ENCODE measurements at places on chromosomes 1 and 21.

DNA sequence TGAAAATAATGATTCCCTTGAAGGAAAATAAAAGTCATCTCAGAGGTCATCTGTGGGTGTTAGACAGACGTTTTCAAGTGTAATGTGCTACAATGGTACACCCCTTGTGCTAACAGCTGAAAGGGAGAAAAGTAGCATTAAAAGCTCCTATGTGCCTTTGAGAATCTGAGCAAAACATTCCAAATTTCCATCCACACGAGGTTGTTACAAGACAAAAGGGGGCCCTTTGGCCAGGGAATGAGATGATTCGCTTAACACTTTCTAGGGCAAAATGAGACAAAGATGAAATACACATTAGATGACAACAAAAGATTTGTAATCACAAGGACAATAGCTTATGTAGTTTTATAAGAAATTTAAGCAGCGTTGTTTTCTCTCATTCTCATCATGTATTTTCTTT lies 303.6 kb downstream of the LMX1A start:
- DNase-seq = no peak

DNA sequence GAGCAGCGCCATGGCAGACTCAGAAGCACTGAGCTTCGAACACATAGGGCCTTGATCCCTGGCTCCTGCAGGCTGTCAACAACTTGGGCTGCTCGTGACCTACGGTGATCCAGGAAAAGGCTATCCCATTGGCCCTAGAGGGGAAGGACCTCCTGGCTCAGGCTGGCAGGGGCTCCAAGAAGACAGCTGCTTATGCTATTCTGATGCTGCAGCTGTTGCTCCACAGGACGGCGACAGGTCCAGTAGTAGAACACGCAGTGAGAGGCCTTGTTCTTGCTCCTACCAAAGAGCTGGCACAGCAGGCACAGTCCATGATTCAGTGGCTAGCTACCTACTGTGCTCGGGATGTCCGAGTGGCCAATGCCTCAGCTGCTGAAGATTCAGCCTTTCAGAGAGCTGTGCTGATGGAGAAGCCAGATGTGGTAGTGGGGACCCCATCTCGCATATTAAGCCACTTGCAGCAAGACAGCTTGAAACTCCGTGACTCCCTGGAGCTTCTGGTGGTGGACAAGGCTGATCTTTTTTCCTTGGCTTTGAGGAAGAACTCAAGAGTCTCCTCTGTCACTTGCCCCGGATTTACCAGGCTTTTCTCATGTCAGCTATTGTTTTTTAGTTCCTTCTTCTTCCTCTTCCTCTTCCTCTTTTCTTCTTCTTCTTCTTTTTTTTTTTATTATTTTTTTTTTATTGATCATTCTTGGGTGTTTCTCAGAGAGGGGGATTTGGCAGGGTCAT lies 18.9 kb downstream of the ITLN2 start:
- DNase-seq = no peak

DNA sequence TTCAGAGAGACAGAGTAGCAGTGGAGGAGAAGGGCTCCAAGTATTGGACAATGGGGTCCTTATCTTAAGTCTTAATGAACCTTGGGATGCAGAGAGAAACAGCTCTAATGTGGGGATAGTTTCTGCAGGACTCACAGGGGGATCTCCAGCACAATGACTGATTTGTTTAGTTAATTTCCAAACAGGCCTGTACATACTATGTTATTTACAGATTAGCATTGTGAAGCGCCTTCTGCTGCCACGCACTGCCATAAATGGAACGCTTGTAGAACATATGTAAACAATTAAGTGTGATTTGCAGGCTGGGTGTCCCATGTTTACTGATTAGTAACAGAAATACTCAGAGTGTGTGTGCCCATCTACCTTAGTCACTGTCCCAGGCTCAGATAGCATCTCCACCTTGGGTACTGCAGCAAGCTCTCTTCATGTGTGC lies 56.1 kb downstream of the NTPCR start:
- DNase-seq = peak; percentile 48

- DNase-seq = no peak
Observed at GRCh38 chr1:171126504-171126903, 35.8 kb downstream of the FMO3 start.

GRCh38 chr1:30914587-30914922 lies 6.0 kb upstream of the SDC3 start:
- DNase-seq = no peak

DNA sequence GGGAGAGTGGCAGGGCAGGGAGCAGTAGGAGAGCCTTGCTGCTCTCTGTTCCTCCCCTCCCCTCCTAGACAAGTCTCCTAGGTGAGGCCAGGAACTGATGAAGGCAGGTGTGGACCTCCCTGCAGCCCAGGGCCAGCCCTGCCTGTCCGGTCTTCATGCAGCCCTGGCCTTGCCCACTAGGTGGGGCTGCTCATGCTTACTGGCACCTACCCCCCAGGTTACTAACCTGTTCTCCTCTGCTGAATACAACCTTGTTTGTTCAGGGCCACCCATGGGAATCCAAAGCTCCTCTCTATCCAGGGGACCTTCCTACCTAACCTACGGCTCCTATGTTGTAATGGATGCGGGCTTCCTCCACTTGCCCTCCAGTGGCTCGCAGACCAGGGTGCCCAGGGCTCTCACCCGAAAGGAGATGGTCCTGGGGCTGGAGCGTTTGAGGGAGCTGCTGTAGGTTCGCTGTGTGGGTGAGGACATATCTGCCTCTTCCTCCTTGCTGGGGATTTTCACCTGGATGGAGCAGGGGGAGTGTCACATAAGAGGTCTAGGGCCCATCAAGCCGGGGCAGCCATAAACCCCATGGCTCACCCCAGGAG lies 7.9 kb upstream of the TNNT2 start:
- DNase-seq = peak; percentile 20

DNA sequence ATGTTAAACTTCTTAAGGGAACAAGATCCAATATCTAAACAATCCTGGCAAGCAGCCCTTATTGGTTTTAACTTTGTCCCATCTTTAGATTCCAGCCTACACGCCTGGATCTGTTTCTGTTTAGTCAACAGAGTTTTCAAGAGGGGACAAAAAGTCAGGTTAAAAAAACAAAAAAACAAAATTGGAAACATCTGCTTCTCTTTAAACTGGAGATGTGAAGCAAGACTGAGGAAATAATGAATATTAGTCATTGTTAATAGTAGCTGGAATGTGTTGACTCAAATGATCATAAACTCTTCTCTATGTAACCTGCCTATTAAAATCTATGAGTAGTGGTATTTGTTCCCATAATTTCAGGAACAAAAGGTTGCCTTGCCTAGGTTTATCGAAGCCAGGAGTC lies 55.0 kb downstream of the NID1 start:
- peak; percentile 91 for DNase-seq

GRCh38 chr1:165501970-165502348 lies 41.8 kb upstream of the LRRC52 start:
- DNase-seq = peak; percentile 14

DNA sequence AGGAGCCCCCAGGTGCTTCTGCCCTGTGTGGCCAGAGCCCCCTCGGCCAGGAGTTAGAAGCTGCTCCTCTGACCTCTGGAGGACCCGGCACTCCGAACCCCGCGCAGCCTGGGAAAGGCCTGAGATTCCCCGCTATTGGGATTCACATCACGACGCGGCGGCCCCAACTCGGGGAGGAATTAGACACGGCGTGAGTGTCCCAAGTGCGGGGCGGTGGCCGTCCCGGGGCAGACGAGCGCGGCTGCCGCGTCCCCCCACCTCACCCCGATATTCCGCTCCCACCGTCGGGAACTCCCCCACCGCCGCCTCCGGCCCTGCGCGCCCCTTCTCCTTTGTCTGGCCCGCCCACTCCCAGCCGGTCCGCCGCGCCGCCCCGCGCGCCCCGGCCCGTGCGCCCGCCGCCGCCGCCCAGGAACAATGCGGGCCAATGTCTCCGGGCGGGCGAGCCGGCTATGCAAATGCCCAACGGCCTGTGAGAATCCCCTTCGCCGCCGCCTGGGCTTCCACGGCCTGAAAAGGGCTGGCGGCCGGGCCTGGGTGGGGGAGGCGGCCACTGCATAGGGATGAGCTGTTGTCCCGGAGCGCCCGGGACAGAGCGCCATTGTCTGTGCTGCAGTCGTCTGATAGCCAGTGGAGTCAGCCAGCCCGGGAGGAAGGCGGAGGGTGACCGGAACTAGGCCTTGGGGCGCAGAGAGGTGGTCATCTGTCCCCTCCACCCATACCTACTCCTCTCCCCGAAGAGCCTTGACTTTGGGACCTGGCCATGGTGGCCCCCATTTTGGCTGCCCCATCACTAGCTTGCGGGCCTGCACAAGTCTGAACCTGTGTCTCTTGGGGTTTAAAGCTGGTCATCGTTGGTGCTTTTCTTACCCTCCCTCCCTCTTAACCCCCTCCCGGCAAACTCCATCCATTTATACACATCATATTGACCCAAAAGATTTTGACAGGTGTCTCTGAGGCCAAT lies 19.4 kb downstream of the RHBG start:
- DNase-seq = no peak

DNA sequence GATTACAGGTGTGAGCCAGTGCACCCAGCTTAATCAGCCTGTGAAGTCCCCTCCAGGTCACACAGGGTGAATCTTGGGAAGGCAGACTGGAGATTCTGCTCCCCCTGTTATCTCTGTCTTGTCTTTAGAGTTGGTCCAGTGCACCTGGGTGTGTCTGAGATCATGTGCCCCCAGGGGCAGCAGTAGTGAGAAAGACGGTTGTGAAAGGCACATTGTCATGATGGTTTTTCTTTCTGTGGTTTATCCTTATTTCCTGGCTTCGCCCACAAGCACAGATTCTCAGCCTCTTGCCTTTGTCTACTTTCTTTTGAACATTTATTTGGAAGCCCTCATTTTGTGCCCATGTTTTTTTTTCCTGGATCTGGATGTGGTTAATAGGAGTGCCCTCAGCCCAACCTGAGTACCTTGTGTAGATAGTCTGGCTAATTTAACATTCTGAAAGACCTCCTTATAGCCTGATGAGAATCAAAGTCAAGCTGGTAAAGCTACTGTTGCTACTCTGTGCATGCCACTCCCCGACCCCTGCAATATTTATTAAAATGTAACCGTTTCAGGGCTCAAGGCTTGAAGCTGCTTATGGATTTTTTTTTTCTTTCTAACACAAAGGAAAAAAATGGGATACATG lies 23.7 kb downstream of the UCK2 start:
- peak; percentile 19 for DNase-seq

GRCh38 chr1:7838714-7839113 lies 14.2 kb downstream of the UTS2 start:
- no peak for DNase-seq

GRCh38 chr1:217721692-217722091 lies 90.5 kb downstream of the SPATA17 start:
- DNase-seq = no peak

DNA sequence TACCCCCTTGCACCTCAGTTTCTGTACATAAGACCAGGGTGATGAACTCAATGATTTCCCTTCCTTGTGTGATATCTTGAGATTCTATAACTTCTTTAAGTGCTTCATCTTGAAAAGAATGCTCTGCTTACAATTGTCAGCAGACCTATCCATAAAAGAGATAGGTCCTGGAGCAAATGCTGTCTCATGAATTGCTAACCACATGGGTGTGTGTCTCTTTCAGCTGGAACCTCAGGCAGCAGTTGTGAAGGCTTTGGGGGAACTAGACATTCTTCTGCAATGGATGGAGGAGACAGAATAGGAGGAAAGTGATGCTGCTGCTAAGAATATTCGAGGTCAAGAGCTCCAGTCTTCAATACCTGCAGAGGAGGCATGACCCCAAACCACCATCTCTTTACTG lies 2.8 kb downstream of the IL20 start:
- DNase-seq = no peak

DNA sequence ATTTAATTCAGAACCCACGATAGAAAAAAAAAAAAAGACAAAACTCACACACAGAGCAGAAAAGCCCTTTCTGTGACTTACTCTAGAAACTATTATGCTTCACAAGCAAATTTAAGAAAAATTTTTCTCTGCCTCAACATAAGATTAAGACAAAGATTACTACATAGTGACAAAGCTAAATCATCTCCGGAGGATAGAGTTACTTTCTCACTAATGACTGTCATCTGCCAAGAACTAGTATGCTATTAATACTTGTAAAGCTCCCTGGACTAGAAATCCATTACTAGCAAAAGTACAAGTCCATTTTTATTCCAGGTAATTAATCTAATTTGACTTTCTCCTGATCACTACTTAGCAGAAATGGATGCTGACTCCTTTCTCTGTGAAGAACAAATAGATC lies 25.9 kb downstream of the GREM2 start:
- DNase-seq = no peak

DNA sequence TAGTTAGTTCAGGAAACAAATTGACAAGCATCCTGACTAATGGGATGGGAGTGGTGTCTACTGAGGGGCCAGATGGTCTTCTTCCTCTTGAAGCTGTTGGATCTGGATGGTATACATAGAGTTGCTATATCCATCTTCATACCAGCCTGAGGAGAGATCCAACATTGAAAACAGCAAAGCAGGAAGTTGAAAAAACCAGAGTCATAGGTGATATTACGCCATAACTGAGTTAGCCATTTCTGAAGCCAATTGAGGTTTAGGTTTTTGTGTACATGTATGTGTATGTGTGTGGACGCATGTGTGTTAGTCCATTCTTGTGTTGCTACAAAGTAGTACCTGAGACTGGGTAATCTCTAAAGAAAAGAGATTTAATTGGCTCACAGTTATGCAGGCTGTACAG lies 2.3 kb upstream of the TSPAN2 start:
- DNase-seq = no peak

DNA sequence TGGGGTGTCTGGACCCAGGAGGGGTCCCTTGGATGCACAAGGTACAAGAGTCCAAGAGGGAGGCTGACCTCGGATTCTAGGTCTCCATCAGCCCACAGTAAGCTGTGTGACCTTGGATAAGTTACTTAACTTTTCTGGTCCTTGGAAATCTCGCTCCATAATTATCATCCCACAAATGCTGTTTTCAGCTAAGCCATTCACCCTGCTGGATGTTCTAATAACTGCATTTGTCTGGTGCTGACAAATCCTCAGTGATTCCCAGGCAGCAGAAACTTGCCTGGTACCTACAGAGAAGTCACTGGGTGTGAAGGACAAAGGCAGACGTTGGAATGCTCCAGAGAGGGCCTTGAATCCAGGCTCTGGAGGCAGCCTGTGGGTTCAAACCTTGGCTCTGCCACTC lies 89.7 kb downstream of the IGSF21 start:
- no peak for DNase-seq

DNA sequence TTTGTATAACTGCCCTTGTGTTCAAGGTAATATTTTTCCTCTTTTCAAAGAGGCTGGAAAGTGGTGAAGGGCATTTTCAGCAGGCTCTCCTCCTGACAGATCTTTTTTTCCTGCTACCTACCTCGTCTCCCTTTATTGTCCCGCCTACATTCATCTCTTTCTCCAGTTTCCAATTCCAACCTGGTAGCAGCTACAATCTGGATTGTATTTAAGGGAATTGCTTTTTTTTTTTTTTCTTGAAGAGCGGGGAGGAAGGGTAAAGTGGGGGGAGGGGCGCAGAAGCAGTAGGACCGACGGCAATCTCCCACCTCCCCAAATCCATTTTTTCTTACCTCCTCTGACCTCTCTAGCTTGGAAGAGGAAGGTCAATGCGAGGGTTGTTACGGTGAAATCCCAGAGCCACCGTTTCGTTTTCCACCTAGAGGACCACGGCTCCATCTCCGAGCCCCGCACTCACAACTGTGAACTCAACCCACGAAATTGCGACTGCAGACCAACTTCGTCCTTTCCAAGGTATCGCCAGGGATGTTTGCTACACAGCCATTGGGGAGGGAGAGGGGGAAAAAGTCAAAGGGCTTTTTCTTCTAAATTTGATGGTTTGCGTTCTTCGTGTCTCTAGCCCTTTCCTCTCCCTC lies 464 bp downstream of the COL11A1 start:
- DNase-seq = peak; percentile 14

Measured in fibroblast of skin of right quadriceps (primary cell).